ENCODE measurements at places on chromosomes 3 and 15. TPM values are rescaled to one million over a fixed set of nuclear protein-coding genes. Genes with fewer than 3 reads are reported as not detected.

The PARP9 gene
- 20.4 TPM for total RNA-seq

GRCh38 chr15:40762919-40763800 lies 708 bp upstream of the GCHFR start:
- peak; percentile 86 for DNase-seq

DNA sequence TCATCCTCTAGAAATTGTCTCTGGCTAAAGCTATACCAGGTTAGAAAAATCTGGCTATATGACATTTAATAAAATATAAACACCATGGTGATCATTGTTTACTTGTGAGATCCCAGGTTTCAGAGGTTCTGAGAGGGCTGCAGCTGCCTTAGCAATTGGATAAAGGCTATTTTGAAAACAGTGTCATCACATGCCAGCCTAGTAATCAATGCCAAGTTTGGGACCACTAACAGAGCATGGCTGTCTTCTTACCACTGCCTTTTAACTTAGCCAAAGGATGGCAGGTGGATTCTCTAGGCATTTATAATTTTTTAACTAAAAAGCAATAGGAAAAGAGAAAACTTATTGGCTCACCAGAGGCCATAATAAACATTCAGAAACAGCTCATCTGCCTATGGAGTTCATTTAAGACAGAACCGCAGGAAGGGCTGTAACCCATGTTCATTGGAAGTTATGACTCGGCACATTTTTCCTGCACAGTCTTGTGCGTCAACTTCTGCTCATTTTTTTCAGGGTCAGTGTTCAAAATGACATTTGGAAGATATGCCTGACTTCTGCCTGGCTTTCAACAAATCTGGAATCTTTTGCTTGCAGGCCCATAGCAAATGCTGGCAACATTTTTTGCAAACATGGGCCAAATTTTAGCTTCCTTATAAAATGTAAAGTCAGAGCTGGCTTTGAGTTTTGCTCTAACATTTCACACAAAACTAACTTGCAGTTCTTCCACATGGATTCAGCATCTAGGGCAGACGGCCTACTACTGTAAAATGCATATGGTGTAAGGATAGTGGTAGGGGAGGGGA lies 476.0 kb upstream of the TBL1XR1 start:
- DNase-seq = peak; percentile 66

DNA sequence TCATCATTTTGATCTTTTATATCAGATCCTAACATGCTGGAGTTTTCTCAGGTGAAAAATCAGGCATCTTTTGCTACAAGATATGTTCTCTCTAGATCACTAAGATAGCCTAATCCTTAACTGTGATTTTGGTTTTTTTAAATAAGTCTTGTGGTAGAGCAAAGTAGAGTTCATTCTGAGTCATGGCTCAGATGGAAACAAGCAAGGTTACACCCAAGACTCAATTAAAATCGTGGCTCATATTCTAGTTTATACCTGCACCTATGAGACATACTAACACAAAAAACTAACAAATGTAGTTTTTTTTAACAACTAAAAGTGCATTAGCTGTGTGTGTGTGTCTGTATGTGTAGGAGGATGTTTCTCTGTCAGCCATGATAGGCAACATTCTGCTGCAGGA lies 428.2 kb downstream of the NLGN1 start:
- no peak for DNase-seq

DNA sequence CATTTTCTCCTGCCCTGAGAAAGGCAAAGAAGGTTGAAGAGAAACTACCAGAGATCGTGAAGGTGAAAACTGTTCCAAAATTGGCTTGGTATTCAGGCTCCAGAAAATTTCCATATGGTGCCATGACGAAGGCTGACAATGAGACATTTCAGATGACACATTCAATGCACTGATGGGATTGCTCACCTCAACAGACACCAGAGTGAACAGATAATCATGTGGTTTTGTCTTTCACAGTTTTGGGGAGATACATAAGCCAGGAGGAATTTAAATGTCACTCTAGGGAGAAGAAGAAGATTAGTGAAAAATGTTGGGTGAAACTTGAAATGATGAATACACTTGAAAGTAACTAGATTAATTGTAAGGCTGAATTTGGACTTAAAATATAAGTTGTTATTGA lies 339.7 kb upstream of the EPHA3 start:
- DNase-seq = no peak

DNA sequence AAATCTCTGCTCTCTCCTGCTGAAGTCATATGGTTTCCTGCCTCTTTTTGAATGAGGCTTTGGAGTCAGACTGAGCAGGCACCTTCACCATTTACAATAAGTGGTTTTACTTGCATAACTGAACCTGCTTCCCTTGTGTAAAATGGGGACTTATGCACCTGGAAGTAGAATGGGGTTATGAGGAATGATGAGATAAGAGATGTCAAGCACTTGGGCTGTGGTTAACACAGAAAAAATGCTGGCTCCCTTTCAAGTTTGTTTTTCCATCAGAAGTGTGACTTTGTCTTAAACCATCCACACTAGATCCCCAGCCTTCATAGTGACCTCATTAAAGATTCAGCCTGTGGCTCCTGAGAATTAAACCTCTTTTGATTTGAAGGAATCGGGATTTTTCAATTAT lies 5.2 kb downstream of the EXOSC7 start:
- no peak for DNase-seq

- DNase-seq = no peak
Observed at GRCh38 chr3:155013427-155013826, 66.7 kb upstream of the MME start.

The SEMA6D gene
- 34.9 TPM for total RNA-seq

DNA sequence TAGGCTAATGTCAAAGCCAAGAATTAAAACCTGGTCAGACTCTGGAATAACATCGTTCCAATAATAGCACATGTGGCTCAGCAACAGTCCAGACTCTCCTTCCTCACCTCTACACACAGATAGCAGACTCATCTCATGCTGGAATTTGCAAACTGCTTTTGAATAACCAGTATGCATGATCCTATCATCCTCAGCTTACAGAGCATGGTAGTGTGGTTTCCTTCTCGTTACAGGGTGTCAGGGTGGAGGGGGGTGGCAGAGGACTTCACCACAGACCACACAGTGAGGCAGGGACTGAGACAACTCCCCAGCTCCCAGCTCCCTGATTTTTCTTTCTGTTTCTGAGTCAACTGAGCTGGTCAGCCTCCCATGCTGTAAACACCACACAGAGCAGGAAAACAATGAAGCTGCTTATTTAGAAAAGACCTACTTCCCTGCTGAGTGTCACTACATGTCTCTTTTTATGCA lies 101.6 kb downstream of the RPL22L1 start:
- DNase-seq = no peak

DNA sequence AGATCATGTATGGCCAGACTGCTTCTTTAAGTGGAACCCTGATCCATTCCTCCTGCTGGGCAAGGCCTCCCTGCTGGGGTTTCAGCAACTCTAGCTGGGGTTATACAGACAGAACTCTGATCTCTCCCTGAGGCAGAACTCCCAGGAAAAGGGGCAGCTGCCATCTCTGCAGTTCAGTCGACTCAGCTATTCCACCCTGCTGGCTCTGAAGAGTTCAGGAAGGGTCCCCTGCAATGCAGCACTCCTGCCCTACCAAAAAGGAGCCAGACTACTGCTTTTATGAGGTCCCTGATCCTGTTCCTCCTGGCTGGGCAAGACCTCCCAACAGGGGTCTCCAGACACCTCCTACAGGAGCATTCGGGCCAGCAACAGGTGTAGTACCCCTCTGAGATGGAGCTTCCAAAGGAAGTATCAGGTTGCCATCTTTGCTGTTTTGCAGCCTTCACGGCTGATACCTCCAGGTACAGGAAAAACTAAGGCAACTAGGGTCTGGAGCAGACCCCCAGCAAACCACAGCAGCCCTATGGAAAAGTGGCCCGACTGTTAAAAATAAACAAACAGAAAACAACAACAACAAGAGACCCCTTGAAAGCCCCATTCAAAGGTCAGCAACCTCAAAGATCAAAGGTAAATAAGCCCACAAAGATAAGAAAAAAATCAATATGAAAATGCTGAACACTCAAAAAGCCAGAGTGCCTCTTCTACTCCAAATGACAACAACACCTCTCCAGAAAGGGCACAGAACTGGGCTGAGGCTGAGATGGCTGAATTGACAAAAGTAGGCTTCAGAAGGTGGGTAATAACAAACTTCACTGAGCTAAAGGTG lies 14.2 kb upstream of the CP start:
- no peak for DNase-seq

The RETNLB gene
- not detected for total RNA-seq

Data from tongue (tissue), 3 donors.